ENCODE measurements at places on chromosomes 11 and 22.

- peak; percentile 29 for DNase-seq
Measured at GRCh38 chr22:26398741-26399153, 30.3 kb upstream of the ASPHD2 start.

DNA sequence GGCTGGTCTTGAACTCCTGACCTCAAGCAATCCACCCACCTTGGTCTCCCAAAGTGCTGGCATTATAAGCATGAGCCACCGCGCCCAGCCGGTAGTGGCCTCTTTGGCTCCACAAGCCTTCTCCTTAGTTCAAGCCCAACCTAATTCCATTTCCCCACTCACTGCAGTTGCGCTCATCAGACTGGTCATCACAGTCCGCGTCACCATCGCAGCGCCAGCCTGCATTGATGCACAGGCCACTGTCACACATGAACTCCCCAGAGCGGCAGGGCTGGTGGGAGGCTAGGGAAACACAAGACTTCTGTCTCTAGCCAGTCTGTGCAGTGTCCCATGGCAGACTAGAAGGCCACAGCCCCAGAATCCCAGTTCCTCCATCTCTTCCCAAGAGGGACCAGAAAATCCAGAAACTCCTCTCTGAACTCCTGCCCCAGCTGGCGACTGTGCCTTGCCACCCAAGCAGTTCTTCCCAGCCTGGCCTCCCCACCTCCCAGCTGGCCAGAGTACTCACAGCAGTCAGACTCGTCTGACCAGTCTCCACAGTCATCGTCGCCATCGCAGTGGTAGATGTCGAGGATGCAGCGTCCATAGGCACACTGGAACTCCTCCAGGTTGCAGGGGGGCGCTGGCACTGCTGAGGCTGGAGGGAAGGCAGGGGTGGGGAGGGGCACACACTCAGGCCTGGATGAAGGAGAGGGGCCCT is 19.8 kb downstream of the LRP4 start:
- no peak for DNase-seq

DNA sequence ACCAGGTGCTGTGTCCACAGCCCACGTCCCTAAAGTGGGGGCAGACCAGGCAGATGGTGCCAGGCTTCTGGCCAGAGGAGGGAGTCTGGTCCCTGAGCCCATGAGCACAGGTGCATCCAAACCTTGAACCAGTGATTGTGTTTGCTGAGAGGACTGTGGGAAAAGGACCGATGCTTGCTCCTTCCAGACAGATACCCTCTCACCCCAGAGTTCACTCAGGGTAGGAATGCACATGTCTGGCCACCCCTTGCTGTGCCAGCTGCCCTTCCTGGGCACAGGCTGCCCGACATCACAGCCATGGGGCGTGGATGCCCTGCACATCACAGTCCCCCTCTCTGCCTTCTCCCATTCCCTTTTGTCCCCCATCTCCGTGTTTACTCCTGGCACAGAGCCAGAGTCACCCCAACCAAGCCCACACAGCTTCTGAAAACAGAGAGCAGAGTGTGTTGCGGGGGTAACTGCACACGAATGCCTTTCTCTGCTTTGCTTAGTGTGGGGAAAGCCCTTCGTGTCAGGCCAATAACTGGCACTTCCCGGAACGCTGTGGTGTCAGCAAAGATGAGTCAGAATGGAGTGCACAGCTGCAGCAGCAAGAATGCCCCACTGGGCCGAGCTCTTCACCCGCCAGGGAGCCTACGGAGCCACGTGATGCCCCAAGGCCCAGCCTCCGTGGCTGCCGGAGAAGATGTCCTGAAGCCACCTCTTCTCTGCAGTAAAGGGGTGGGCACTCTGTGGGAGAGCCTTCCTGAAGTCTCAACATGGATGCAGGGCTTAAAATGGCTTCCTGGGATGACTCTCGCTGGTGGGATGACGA is 7.6 kb downstream of the CARS1 start:
- DNase-seq: peak; percentile 34

- no peak for DNase-seq
Measured at GRCh38 chr22:50688448-50688847, 15.8 kb downstream of the SHANK3 start.

DNA sequence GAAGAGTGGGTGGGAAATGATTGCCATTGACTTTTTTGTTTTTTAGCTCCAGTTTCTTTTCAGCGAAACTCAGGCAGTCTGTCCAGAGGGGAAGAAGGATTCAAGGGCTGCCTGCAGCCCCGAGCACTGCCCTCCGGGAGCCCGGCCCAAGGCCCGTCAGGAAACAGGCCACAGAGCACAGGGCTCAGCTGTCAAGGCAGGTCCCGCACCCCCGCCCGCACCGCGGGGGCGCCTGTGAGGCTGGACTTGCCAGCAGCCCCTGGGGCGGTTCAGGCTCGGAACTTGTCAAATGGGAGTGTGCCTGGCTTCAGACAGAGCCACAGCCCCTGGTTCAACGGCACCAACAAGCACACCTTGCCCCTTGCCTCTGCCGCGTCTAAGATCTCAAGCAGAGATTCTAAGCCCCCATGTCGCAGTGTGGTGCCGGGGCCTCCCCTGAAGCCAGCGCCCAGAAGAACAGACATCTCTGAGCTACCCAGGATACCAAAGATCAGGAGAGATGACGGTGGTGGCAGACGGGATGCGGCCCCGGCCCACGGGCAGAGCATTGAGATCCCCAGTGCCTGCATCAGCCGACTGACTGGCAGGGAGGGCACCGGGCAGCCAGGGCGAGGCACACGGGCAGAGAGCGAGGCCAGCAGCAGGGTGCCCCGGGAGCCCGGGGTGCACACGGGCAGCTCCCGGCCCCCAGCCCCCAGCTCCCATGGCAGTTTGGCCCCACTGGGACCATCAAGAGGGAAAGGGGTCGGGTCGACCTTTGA is 8.6 kb downstream of the IRF7 start:
- no peak for DNase-seq

DNA sequence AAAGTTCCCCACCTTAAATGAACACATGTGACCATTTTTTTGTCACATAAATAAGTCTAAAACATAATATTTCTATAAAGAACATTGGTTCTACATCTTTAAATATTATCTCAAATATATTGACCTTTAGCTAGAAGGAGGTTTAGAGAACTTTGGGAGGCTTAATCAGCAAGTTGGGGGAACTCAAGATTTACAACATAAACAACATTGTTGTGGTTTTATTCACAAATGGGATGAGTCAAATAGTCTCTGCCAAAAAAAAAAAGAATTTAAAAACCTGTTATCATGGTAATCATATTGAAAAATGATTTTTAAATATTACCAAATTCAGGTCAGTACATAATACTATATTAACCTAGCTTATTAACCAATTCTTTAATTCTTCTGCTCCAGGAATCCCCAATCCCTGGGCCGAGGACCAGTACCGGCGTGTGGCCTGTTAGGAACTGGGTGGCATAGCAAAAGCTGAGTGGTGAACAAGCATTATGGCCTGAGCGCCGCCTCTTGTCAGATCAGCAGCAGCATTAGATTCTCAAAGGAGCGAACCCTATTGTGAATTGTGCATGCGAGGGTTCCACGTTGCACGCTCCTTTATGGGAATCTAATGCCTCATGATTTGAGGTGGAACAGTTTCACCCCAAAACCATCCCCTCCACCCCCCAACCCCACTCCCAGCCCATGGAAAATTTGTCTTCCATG is 98.2 kb downstream of the RDX start:
- no peak for DNase-seq

- DNase-seq: no peak
Measured at GRCh38 chr11:86473991-86474833, 99.5 kb downstream of the CCDC81 start.

- DNase-seq: no peak
Measured at GRCh38 chr11:35815556-35816315, 128.1 kb upstream of the LDLRAD3 start.

DNA sequence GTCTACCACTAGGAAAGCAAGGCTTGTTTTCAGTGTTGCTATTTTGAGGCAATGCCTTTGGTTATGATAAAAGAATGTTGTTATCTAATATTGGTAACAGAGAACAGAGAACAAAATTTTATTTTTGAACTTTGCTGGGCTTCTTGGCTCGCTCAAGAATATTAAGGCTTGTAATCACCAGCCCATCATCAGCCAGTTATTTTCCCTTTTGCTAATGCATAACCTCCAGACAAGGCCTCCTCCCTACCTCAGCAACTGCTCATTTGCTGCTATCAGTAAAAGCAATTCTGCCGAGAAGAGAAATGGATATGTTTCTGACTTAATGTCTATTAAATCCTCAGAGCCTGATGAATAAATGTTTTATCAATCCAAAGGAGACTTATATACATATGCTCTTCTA is 8.9 kb downstream of the MTMR2 start:
- DNase-seq: no peak

GRCh38 chr22:29722151-29722550 is 2.3 kb downstream of the CABP7 start:
- no peak for DNase-seq

DNA sequence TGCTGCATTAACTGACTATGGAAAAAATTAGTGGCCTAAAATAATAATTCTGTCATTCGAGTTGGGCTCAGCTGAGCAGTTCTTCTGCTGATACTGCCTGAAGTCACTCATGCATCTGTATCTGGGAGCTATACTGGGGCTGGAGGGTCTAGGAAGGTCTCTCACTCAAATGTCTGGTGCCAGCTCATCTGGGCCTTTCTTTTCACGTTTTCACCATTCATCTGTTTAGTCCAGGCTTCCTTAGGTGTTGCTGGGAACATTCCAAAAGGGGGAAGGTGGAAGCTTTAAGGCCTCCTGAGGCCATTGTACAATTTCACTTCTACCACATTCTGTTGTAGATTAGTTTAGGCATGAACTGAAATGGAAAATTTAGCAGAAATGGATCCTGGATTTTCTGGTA is 28.0 kb downstream of the YAP1 start:
- DNase-seq: no peak

DNA sequence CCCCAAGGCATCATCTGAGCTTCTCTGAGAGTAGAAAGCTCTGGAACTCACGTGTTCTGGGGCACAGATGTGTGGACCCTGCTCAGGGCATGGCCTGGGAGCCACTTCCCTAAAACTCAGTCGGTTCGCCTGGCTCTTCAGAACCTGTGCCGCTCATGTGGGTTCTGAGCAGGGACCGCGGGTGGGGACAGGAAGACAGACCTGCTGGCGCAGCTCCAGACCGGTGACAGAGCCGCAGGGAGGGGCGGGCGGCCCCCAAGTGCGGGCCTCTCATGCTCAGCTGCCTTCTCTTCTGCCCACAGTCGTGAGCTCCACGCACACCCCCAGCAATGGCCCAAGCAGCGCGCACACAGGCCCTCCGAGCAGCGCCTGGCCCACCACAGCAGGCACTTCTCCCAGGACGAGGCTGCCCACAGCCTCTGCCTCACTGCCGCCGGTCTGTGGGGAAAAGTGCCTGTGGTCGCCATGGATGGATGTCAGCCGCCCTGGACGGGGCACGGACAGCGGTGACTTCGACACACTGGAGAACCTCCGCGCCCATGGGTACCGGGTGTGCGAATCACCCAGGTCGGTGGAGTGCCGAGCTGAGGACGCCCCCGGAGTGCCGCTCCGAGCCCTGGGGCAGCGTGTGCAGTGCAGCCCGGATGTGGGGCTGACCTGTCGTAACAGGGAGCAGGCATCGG is 24.2 kb downstream of the MUC5AC start:
- no peak for DNase-seq

- no peak for DNase-seq
Measured at GRCh38 chr11:61345170-61345610, 12.2 kb downstream of the TKFC start.

DNA sequence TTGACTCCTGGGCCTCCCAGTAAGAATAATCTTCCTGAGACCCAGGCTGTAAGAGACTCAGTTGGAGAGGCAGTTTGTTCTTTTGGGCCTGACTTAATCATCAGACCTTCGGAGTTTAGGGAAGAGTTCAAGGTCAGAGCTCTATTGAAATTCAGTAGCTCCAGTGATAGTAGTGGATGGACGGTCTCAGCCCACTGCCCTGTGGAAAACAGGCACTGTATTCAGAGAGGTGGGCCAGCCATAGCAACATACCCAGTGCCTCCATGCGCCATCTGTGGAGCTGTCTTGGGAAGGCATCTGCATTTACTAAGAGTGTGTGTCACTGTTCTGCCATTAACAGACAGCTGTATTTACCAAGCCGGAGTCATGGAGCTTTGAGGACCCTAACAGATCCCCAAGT is 2.9 kb downstream of the SMARCB1 start:
- DNase-seq: no peak

DNA sequence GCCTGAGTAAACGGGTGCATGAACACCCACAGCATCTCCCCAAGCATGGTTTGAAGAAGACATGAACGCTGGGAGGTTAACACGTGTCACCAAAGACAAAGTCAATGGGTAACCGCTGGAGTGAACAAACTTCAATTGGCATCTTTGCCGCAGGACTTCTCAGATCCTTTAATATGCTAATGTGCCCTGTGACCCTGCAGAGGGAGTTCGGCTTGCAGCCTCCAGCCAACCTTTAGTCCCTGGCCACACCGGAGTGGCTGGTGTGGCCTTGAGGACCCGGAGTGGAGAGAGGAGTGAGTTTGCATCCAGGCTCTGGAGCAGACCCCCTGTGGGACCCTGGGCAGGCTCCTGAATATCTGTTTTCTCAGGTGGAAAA is 57.0 kb downstream of the FLRT1 start:
- DNase-seq: no peak

DNA sequence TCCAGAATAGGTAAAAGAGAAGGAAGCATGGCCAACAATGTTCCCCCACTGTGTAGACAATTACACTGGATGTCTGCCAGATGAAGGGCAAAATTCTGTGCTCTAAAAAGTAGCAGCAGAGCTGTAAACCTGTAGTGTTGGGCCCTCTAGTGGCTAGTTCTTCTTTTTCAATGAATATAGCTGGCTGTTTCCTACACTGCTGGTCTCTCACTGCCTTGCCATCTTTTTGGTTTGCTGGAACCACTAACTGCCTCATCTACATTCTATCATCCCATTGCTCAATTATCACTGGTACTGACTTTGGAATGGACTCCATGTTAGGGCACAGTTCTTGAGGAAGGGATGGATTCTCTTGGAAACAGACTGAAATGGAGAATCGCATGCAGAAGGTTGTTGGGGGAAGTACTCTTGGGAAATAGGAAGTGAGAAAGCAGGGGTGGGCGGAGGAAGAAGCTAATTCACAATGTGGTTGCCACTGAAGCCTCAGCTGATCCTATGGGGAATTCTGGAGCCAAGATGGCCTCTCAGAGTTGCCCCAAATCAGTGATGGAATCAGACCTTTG is 17.9 kb downstream of the KCNE3 start:
- DNase-seq: peak; percentile 87

- no peak for DNase-seq
Measured at GRCh38 chr11:3836903-3837302, 3.9 kb downstream of the RHOG start.

GRCh38 chr11:96967616-96968015 is 577.8 kb downstream of the JRKL start:
- no peak for DNase-seq

DNA sequence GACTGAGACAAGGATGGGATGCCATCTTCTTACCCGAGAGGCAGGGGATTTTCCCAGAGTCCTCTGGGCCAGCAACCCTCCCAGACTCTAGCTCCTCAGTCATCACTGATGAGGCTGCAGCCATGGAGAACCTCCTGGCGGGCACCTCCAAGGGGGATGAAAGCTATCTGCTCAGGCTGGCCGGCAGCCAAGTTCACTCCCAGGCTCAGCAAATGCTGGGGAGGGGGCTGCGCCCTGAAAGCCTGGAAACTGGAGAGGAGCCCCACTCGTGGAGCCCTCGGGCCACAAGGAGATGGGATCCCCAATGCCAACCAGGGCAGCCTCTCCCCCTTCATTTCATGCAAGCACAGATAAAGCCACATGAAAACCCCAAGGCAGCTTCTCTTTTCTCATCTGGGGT is 75.0 kb downstream of the CACNA1I start:
- DNase-seq: no peak

GRCh38 chr11:16893456-16894066 is 120.7 kb downstream of the PLEKHA7 start:
- DNase-seq: no peak

GRCh38 chr11:44226945-44227344 is 83.0 kb downstream of the ALX4 start:
- DNase-seq: no peak

Measured in NCI-H1092 (cell line).